GM23248 (cell line): ENCODE measurements at places on chromosomes 16 and 17. TPM values are rescaled to one million over a fixed set of nuclear protein-coding genes. Genes with fewer than 3 reads are reported as not detected.

Gene ABCA9
- 0.51 and 0.65 TPM in 2 replicates for total RNA-seq

DNA sequence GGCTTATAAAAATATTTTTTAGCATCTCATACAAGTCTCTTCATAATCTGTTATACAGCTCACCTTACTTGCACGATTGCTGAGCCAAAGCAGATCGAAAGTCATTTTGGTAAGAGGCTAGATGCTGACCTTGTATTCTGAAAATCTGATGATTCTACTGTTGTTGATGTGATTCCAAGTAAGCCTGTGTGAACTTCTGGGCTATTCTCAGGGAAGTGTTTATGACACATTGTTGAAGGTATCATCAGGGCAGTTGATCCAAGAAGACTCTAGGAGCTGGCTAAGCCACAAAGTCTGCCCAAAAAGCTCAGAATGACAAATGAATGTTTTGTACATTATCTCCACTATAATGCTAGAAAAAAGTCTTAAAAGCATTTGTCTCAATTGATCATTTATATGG is 16.0 kb downstream of the OMG start:
- peak; percentile 54 for DNase-seq
- H3K27me3 ChIP-seq: no peaks in the 10 kb centered on the region
- no peak overlapping the region for H3K27ac ChIP-seq
- H3K4me1 ChIP-seq: peaks cover 8% of the 10 kb centered on the region
- peaks cover 12% of the 10 kb centered on the region for H3K36me3 ChIP-seq

Gene TBC1D3C
- total RNA-seq: not detected in 2 replicates

- H3K27me3 ChIP-seq: no peaks in the 10 kb centered on the region
- peaks cover 15% of the 10 kb centered on the region for H3K4me1 ChIP-seq
- DNase-seq: peak; percentile 31
These were observed 40.6 kb downstream of the ELAC2 start for GRCh38 chr17:12977008-12977751.

DNA sequence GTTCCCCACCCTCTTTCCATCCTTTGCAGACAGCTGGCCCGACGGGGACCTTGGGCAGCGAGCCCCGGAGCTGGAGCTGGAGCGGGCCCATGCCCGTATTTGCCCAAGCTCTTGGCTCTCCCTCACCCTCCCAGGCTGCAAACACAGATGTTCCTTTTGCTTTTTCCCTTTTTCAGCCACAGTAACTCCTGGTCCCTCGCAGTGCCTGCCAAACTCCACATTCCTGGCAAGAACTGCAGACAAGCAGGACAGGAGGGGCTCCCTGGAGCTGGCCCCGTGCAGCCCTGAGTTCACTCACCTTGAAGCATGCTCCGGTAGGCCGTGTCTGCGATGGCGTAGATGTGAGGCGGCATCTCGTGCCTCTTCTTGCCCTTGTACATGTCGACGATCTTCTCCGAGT is 33.9 kb downstream of the MYH11 start:
- H3K36me3 ChIP-seq: no peaks in the 10 kb centered on the region
- H3K4me1 ChIP-seq: no peaks in the 10 kb centered on the region
- H3K4me3 ChIP-seq: no peak overlapping the region
- no peak for DNase-seq

Gene HP
- not detected in 2 replicates for total RNA-seq

Gene NACA2
- total RNA-seq: not detected in 2 replicates

Gene AOC3
- total RNA-seq: 0.13 TPM in 1 of 2 replicates, not detected in the other

DNA sequence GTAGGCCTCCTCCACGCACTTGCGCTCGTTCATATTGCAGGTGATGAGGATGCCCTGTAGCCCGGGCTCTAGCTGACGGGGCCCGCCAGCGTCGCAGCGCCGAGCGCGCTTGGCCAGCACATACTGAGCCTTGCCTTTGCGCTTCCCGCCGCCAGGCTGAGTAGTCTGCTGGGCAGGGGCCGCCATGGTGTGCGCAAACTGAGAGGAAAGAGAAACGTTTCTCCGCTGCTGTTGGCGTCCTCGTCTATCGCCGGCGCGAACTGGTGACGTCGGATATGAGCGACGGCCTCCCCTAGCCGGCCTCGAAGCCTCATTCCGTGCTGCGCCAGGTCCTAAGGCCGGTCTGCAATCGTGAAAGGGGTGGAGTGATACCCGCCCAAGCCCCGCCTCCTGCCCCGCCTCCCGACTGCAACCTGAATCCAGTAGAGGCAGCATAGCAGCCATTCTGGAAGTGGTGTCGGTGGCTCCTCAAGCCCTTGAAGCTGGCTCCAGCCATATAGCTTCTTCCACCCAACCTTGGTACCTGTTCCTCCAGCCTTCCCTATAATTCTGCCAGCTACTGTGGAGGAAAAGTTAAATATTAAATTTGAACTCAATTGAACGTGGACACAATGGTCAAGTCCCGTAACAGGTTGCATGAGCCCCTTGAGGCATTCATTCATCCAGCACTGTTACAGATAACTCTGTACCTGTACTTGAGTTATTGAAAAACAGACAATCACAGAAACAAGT is at the start of gene THUMPD1:
Gene THUMPD1 (minus strand): TSS at position 265 of the 732 bp plus-strand sequence. CDS start 79 bp downstream, at position 186.
- H3K27ac ChIP-seq: peak within 1 kb of the TSS; percentile 90
- peaks cover 8% of the 10 kb centered on the region; the same call in 1 of the 2 replicates for H3K4me1 ChIP-seq
- peak within 1 kb of the TSS; percentile 99 for H3K4me3 ChIP-seq
- H3K36me3 ChIP-seq: peaks cover 19% of the 10 kb centered on the region
- no peaks in the 10 kb centered on the region for H3K27me3 ChIP-seq

DNA sequence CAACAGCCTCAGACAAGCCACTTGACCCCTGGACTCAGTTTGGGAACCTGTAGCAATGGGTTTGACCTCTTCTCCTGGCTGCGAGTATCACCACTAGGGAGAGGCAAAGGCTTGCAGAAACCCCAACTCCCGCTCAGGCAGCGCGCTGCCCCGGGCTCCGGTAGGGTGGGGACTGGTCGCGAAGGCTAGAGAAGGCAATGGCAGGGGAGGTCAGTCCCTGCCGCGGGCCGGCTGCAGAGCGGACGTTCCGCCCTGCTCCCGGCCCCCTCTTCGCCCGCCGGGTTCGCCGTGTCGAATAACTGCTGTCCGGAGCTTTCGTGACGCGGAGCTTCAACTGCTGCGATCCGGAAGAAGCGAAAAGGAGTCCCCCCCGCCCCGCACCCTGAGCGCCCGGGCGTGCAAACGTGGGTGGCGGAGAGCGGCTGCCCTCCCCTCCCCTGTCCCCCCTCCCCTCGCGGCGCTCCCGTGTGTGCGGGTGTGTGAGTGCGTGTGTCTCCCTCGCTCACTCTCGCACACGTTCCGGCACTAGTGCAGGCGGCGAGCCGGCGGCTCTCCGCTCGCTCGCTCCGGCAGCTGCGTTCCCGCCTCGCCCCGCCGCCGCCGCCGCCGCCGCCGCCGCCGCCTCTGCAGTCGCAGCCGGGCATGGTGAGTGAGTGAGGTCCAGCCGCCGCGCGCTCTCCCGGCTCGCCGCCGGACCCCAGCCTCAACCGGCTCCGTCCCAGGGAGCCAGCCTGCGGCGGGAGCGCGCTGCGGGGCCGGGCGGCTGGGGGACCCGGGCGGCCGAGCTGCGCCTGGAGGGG is 772 bp upstream of the SHISA6 start:
- H3K4me1 ChIP-seq: no peaks in the 10 kb centered on the region
- no peaks in the 10 kb centered on the region for H3K36me3 ChIP-seq
- H3K27ac ChIP-seq: no peak overlapping the region
- peak; percentile 4 for DNase-seq
- H3K27me3 ChIP-seq: peaks cover 13% of the 10 kb centered on the region; the same call in 1 of the 2 replicates

- DNase-seq: no peak
- H3K4me3 ChIP-seq: no peak overlapping the region
- H3K27me3 ChIP-seq: no peaks in the 10 kb centered on the region
- H3K36me3 ChIP-seq: no peaks in the 10 kb centered on the region
- no peak overlapping the region for H3K27ac ChIP-seq
- 0 out of 2 replicates have a peak, but pooled peaks cover 5% of the 10 kb centered on the region for H3K4me1 ChIP-seq
These were observed 4.5 kb upstream of the RAB40C start for GRCh38 chr16:585351-585750.

DNA sequence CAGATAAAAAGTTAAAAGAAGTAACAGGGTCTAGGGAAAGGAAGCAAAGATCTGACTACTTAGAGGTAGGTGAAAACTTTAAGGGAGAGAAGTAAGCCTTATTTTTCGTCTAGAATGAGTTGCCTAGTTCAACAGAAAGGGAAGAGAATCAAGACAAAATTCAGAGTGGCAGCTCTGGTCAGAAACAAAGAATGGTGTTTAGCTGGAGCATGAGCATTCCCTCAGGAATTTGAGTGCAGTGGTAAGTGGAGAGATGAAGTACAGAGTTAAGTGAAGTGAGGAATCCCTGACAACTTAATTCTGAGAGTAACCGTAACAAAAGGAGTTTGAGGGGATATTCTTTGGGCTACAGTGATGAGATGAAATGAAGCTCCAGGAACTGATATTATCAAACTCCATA is 11.5 kb downstream of the SMG6 start:
- H3K27ac ChIP-seq: no peak overlapping the region
- peaks cover 30% of the 10 kb centered on the region; the same call in 1 of the 2 replicates for H3K36me3 ChIP-seq
- no peak overlapping the region for H3K4me3 ChIP-seq
- peaks cover 8% of the 10 kb centered on the region for H3K4me1 ChIP-seq
- DNase-seq: peak; percentile 41

GRCh38 chr16:3612510-3613466 is 1.4 kb upstream of the SLX4 start:
- no peaks in the 10 kb centered on the region for H3K27me3 ChIP-seq
- peak overlapping the region; percentile 93 for H3K4me3 ChIP-seq
- no peaks in the 10 kb centered on the region for H3K36me3 ChIP-seq
- H3K27ac ChIP-seq: no peak overlapping the region
- H3K4me1 ChIP-seq: 0 out of 2 replicates have a peak, but pooled peaks cover 5% of the 10 kb centered on the region

GRCh38 chr16:8725513-8726178 is 51.2 kb downstream of the ABAT start:
- H3K27me3 ChIP-seq: no peaks in the 10 kb centered on the region
- no peaks in the 10 kb centered on the region for H3K36me3 ChIP-seq
- no peak overlapping the region for H3K4me3 ChIP-seq
- no peak overlapping the region for H3K27ac ChIP-seq

DNA sequence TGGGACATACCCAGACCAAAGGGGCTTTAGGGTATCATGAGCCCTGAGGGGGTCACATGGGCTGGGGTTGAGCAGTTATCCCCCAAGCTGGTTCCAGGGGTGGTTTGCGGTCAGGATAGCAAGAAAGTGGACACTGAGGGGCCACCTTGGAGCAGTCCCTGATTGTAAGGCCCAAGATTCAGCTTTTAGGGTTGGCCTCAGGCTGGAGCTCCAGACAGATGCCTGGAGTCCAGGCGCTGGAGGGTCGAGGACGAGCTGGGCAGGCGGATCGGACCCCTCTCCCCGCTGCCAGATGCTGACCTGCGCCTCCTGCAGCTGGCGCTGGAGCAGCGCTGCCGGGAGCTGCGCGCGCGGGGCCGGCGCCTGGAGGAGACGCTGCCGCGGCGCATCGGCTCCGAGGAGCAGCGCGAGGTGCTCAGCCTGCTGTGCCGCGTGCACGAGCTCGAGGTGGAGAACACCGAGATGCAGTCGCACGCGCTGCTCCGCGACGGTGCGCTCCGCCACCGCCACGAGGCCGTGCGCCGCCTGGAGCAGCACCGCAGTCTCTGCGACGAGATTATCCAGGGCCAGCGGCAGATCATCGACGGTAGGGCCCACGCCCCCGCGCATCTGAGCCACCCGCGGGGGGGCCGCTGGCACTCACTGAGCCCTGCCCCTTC is 10.0 kb downstream of the BTBD17 start:
- H3K4me1 ChIP-seq: no peaks in the 10 kb centered on the region
- H3K27ac ChIP-seq: no peak overlapping the region
- H3K27me3 ChIP-seq: peaks cover 43% of the 10 kb centered on the region
- no peak overlapping the region for H3K4me3 ChIP-seq
- DNase-seq: no peak
- no peaks in the 10 kb centered on the region for H3K36me3 ChIP-seq

- H3K4me1 ChIP-seq: peaks cover 21% of the 10 kb centered on the region
- peak overlapping the region; percentile 62 for H3K4me3 ChIP-seq
- H3K36me3 ChIP-seq: no peaks in the 10 kb centered on the region
- H3K27me3 ChIP-seq: no peaks in the 10 kb centered on the region
These were observed 90.9 kb downstream of the SPAG9 start for GRCh38 chr17:51029568-51030463.
